ENCODE measurements at places on chromosomes 2 and 18.
A peak's percentile ranks its signal among the peaks of the same experiment; 100 is the strongest.

DNA sequence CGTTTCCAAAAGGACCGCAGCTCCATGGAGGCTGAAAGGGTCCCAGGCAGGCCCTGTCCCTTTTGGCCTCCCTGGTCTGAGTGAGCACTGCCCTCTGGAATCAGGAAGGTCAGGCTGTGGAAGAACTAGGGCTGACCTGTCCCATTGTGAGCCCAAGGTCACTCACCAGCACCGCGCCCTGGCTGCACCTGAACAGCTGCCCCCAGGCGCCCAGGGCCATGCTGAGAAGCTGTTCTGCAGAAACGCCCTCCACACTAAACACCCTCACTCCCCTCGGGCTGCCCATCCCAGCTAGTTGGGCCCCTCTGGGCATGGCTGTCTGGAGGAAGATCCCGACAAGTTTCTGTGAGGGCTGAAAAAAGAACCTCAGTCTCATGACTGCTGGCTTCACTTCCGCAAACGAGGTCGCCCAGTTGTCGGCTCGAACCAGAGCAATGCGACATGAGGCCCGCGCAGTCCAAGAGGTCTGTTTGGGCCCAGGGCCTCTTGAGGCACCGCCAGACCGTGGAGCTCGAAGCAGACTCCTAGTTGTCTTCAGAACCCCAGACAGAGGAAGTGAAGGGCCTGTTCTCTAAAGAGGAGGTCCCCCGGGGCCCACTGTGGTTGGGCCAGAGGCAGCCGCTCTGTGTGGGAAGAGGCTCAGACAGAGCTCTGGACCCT, 64.4 kb downstream of the INPP5D start:
- no peak for DNase-seq

- no peak for DNase-seq
These were observed 155.6 kb downstream of the TTC32 start for GRCh38 chr2:19746137-19746600.

- peak; percentile 21 for DNase-seq
These were observed 91.9 kb upstream of the ANKRD30BL start for GRCh38 chr2:132253496-132254305.

GRCh38 chr18:50839996-50840395, 20.2 kb upstream of the MRO start:
- no peak for DNase-seq

DNA sequence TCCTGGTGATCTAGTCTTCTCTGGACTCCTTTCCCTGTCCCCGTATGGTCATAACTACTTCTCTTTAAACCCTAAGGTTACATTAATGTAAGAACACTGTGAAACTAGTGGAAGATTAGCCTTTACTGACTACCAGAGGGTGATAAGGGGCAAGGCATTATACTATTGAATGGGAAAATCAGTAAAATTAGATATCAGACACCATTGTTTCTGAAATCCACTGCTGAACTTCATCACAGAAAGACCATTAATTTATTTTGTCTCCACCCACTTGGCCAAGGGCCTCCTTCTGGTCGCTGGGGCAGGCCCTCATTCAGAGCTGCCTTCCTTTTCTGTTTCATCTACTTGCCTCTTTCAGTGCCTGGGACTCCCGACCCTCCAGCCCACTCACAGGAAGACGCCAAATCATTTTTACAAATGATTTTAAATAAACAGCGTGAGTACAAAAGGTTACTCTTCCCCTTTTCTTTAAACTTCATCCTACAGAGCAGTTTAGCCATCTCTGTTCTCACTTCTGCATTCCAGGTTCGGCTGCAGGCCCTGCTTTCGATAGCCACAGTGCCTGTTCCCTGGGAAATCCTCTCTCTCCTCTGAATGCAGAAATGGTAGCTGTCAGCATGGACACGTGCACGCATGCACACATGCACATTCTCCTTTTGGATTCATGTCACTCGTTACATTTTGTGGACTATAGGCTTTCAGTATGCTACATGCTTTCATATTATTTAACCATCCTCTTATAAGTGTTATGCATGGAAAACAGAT, 70.3 kb upstream of the DOCK10 start:
- DNase-seq, result no peak

- no peak for DNase-seq
These were observed 4.1 kb upstream of the FLACC1 start for GRCh38 chr2:201361078-201361733.

DNA sequence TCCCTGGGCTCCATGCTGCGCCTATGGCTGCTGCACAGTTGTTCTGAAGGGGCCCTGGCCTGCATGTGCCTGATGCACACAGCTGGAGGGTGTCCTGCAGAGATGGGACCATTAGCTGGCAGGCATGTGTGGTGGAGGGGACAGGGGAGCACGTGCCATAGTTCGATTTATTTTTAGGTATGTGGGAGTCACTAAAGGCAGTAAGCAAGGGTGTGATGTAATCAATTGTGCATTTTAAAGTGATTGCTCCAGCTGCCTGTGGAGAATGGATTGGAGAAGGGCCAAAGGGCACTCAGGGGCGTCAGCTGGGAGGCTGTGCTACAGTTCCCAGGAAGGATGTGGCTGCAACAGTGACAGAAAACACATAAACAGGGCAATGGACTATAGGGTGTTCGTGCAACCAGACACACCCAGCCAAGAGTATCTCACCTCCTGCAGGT, 205.1 kb downstream of the ARL4C start:
- no peak for DNase-seq

DNA sequence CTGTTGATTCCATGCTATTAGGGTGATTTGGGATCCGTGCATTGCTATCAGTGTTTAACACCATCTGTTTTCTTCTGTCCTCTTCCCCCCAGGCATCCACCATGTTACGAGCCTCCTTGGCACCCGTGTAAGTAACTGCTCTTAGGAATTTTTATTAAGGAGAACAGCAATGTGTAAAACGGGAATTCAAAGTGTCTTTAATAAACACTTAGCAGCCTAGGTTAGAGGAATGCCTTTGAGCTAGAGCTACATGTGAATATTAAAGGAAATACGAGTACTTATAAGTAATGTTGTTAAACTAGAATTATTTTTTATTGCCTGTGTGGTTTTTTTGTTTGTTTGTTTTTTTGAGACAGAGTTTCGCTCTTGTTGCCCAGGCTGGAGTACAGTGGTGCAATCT, 58.1 kb downstream of the ARMC9 start:
- DNase-seq, result no peak

DNA sequence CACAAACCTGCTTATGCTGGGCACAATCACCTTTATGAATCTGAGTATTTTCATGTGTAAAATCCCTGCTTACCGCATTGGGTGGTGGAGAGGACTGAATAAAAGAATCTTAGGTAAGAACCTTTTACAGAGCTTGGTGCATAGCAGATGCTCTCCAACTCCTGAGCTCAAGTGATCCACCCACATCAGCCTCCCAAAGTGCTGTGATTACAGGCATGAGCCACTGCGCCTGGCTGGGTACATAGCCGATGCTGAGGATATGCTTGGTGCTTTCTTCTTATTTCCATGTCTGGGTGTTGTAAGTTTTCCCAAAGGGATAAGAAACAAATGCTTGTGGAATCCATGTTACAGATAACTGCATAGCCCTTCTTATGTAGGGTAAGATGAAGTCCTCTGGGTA, 244.3 kb upstream of the PXDN start:
- no peak for DNase-seq

DNA sequence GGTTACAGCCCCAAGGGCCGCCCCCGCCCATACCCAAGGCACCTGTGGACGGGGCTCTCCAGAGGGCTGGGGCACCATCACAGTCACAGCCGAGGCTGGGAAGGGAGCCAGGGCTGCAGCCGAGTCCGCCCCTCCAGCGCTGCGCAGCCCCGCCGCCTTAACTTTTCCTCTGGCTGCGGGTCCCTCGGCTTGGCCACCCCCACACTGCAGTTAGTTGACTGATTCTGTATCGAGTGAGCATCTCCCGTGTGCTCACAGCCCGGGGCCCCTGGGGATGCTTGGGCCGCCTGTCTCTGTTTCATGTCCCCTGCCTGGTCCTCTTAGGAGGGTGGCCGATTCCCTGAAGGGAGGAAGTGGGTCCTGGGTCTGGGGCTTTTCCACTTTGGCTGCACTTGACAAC, 33.7 kb downstream of the EMILIN2 start:
- peak; percentile 39 for DNase-seq

DNA sequence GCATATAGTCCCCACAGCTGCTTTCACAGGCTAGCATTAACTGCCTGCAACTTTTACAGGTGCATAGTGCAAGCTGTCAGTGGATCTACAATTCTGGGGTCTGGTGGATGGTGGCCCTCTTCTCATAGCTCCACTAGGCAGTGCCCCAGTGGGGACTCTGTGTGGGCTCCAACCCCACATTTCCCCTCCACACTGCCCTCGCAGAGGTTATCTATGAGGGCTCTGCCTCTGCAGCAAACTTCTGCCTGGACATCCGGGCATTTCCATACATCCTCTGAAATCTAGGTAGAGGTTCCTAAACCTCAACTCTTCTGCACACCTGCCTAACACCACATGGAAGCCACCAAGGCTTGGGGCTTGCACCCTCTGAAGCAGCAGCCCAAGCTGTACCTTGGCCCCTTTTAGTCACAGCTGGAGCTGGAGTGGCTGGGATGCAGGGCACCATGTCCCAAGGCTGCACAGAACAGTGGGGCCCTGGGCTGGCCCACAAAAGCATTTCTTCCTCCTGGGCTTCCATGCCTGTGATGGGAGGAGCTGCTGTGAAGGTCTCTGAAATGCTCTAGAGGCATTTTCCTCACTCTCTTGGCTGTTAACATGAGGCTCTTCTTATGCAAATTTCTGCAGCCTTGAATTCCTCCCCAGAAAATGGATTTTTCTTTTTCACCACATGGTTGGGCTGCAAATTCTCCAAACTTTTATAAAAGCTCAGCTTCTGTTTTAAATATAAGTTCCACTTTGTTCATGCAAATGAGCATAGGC, 59.3 kb downstream of the KDM3A start:
- DNase-seq, result no peak

GRCh38 chr2:143684551-143685320, 555.5 kb downstream of the ARHGAP15 start:
- no peak for DNase-seq

DNA sequence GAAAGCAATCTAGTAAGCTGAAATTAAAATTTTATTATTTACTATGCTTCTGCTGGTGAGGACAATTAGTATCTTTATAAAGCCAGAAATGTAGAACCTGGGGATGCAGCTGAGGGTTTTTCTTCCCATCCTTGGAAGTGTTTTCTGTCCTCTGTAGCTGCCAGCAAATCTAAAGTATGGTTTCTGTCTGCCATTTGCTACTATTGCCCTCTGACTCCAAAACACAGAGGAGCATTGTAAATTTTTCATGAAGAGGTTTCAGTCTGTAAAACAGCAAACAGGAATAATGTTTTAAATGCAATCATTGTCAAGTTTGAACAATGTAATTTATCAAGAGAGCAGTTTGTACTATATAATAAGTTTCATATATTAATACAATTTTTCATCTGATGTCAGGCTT, 258.8 kb downstream of the ZNF407 start:
- no peak for DNase-seq

- no peak for DNase-seq
These were observed 44.2 kb upstream of the AQP4 start for GRCh38 chr18:26909599-26910290.

DNA sequence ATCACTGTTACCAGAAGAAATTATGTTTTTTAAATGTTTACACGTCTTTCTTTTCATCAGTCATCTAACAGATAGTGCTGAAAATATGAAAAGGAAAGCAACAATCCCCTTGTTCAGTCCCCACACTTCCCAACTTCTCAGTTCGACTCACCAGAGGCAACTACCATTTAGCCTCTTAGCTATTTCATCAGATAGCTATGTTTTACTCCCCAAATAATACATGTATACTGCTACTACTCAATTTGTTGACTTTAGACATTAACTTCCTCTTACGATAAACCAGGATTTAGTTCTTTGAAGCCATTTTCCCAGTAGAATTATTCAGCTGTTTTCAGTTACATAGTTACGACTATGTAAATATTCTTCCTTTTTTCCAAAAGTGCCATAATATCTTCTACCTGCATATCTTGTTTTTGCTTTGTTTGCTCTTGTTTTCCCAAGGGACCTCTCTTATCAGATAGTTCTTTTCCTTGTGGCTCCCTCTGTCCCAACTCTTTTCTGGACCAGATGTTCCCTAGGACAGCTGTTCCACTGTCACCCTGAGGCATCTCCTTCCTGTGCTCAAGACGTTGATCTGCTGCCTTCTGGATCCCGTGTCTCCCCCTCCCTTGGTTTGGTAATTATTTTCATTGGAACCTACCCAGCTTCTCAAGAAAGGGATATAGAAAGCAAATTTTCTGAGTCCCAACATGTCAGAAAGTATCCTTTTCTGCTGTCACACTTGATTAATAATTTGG, 289.3 kb upstream of the TANK start:
- DNase-seq, result no peak

DNA sequence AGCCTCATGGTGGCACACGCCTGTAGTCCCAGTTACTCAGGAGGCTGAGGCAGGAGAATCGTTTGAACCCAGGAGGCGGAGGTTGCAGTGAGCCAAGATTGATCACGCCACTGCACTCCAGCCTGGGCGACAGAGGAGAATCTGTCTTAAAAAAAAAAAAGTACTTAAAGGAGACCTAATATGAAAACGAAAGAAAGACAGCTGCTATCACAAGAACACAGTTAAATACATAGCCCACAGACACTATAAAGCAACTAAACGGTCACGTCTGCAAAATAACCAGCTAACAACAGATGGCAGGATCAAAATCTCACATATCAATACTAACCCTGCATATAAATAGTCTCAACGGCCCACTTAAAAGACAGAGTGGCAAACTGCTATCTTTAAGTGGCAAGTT, 43.9 kb upstream of the TACR1 start:
- DNase-seq, result no peak

DNA sequence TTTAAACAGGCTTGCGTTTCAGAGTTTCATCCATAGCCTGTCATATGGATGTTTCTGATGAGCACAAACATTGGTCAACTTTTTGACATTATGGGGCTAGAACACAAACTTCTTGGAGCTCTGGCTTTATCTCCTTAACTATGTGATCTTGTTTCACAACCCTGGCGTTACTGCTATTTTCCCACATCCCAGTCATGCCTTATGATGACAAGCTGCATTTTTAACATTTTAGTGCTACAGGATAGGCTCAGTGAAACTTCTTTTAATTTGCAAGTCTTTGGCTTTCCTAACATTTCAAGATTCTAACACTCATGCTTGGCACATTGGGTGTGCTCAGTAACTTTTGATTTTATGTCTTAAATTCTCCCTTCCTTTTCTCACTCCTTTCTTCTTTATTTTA, 21.0 kb upstream of the PDE1A start:
- no peak for DNase-seq
